H1 (cell line): ENCODE measurements at places on chromosomes 13 and 19.

DNA sequence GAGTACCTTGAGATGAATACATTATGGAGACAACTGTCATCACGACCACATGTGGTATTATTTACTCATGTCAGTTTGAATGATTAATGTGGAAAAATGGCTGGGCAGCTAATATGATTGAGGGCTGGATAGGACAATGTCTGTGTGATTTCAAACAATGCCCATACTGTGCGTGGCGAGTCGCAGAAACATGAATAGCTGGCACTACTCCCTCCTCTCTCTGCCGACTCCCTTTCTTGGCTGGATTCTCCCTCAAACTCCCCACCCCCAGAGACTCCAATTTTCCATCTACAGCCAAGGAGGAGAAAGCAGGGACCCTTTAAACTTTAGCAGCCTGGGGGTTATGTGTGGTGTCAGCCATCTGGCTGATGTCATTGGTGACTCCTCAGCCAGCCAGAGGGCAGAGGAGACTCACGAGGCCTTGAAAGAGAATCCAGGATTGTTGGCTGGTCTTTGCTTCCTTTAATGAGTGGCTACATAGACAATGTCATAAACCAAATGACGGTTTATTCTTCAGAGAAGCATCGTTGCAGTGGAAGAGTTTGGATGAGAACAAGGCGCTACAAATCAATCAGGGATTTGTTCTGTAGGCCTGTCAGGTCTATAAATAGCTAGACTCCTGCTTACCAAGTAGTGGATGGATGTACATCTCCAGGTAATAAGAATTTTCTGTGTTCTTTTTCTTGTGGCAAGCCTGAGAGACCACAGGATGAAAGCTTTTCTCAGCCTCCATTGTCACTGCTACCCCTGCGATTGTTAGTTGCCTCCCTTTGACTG, 165.6 kb downstream of the DLEU7 start:
- DNase-seq: no peak

GRCh38 chr19:11693505-11694499, 44.9 kb downstream of the ZNF823 start:
- peak; percentile 44 for DNase-seq

DNA sequence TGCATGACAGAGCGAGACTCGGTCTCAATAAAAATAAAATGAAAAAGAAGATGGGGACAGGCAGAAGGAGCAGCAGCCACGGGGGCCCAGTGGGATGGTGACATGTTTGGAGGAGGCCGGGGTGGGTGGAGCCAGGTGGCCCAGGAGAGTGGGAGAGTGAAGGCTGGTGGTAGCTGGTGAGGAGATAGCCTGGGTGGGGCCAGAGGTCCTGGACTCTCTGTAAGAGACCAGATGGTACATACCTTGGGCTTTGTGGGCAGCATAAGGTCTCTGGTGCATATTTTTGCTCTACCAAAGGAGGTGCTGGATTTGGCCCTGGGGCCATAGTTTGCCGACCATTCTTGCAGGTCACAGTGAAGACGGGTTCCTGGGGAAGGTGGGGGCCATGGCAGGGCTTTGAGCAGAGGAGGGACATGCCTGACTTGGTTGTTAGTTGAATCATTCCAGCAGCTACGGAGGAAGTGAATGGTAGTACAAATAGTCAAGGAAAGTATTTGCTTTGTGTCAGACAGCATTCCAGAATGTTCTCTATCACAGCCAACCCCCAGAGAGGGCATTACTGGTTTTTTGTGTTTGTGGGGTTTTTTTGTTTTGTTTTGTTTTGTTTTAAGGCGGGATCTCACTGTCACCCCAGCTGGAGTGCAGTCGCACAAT, 69.1 kb downstream of the ARHGEF18 start:
- no peak for DNase-seq

DNA sequence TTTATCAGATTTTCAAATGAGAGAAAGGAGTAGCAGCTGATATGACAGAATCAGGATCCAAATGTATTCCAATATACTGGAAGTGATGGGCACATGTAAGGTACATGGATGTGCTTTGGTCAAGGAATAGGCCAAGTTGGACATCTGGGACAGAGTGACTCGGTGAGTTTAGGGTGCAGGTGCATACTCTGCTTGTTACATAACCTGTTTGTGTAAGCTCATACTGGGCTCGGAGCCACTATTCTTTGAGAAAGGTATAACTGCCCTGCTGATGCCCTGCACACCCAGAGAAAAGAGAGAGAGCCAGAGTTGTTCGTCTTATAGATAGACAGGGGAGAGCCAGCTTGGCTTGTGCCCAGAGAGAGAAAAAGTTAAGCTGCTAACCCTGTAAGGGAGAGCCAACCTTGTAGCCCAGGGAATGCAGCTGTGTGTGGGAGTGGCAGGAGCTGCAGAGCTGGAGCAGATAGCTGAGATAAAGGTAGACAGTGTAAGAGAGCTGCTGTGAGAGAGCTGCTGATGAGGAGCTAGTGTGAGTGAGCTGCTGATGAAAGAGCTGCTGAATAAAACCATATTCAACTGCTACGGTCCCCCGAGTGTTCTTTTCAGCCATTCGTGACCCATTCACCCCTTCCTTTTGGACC, 40.7 kb upstream of the N4BP2L1 start:
- DNase-seq: no peak

DNA sequence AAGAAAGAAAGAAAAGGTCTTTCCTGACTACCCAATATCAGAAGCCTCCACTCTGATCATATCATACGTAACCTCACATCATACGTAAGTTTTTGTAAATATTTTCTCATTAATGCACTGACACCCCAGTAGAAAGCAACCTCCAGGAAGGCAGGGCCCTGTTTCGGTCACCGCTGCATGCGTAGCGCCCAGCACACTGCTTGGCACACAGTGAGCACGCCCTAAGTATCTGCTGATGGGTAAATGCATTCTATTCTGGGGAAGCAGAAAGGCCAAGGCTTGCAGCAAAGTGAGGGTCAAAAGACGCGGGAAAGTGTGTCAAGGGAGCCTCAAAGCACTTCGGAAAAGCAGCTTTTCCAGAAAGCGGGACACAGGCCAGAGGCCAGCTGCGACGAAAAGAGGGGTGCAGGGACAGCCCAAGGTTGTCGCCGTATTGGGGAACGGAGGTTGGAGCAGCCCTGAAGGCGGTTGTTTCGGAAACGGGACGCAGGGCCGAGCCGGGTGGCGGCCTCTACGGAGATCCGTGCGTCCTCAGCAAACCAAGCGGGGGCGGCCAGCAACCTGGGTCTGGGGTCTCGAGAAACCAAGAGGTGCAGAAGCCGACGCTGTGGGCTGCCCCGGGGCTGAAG, 463 bp downstream of the SUGP1 start:
- DNase-seq: no peak

DNA sequence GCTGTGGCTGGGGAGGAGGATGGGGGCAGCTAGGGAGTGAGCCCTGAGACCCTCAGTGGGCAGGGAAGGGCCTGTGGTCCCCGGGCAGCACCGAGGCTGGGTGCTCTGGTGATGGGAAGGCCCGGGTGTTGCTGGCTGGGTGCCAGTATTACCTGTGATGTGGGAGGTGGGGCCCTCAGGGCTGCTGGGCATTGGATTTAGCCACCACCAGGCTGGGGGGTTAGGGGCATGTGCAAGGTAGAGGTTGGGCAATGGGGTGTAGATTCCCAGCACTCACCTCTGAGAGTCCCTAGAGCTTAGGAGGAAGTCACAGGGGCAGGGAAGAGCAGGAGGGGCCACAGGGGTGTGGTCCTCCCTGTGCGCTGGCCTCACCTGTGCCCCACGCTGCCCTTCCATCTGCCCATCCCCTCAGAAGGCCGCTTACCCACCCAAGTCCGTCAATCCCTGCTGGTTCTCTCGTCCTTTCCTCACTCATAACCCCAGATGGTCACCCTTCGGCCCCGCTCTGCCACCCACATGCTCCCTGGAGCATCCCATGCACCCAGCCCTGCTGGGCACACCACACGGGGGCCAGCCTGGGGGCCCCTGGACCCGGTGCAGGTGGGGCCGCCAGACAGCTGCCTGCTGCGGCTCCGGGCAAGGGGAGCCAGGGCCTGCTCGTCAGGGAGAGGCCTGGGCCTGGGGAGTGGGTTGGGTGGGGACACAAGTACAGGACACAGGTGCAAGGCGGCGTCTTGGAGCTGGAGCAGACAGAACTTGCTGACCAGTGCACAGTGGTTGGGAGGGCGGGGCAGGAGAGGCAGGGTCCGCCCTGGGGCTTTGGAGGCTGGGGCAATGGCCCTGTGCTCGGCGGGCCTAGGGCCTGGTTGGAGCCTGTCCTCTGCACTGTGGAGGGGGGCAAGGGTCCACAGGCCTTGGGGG, 12.5 kb downstream of the EPN1 start:
- DNase-seq: no peak
